ENCODE measurements at places on chromosomes 5 and 9.

GRCh38 chr5:32836176-32836575 is 125.1 kb downstream of the NPR3 start:
- no peak for DNase-seq

- peak; percentile 88 for DNase-seq
Observed at GRCh38 chr5:172795318-172795977, 24.5 kb upstream of the DUSP1 start.

DNA sequence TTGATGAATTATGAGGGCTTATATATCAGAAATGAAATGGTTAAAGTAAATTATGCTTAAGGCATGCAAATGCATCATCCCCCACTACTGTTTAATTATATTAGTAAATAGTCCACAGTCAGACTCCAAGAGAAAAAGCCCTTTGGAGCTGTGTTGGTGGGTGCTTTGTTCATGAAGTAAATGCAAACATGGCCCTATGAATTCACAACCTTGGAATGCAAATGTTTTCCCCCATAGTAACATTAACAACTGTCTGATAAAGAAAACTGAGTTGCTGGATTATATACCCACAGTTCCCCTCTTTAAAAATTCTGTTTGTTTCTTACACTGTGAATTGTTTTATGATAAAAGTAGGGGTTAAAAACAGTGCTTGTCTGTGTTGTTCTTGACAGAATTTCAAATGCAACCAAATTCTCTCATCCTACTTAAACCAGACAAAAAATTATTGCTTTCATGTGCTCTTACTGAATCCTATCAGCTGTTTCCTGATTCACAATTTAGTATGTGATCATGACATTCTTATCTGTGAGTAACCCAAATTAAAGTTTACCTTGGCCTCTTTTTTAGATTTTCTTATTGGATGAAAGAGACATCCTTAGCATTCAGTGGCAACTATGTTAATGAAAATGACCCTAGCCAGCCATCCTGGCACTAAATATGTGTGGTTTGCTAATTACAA is 48.5 kb upstream of the SNCAIP start:
- no peak for DNase-seq

GRCh38 chr9:20043035-20043434 is 254.2 kb upstream of the SLC24A2 start:
- DNase-seq, result no peak

DNA sequence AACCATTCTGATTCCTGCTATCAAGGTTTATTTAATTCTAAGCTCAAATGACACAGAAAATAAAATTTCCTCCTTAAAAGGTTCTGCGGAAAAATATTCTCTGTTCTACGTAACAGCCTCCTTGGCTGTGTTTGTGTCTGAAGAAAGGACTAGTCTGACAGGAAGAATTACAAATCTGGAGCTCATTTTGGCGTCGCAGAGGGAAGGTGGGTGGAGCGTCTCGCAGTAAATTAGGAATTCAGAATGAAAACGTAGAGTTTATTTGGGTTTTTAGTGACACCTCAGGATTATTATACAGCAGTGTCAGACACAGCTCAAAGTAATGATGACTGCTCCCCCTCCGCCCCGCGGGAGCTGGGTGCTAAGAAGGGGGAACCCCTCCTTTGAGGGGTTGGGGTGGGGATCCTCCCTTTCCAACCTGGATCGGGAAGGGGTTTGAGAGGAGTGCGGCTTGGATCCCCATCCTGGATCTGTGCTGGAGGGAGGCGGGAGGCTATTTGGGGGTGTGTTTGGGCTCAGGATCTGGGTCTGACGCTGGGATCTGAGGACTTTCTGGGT is 933 bp upstream of the TGFBR1 start:
- no peak for DNase-seq

GRCh38 chr9:127980060-127980705 is 606 bp downstream of the EEIG1 start:
- no peak for DNase-seq

GRCh38 chr9:101028346-101029314 is at the start of gene PLPPR1:
PLPPR1 (plus strand) TSS chr9:101028727.
- no peak for DNase-seq

DNA sequence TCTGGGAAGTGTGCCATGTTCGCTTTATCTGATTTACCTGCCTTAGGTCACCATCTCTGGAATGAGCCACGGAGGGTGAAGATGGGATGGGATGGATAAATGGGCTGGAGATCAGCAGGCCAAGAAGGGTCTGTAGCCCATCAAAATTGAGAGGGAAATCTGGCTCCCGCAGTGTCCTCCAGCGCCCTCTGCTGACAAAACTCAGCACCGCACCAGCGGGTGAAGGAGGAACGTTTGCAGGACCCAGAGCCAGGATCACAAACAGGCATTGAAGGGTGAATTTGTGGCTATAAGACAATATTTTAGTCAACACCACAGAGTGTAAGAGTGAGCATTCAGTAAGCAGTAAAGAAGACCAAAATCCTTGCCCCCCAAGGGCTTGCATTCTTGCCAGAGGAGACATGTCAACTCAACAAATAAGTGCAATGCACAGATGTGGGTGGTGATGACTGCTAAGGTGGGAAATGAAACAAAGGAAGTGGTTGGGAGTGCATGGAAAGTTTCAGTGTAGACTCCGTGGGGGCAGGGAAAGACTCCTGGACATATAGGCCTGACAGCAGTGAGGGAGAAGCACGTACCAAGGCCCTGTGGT is 124.4 kb downstream of the TENT4A start:
- DNase-seq, result no peak

DNA sequence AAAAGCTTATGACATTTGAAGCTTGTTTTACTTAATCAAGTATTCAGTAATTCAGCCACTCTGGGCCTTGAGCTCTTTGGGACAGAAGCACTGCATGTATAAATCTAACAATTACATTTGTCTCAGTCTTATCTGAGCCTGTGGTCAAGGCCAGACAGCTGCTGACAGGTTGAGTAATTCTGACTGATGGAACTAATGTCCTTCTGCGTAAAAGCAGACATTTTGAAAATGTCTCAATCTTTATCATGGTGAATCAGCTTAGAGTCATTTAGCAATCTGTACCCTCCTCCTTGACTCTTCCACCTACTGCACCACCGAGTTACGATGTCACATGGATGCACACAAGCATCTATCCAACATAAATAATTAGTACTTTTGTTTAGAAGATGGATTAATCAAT is 400.0 kb downstream of the ARRDC3 start:
- peak; percentile 82 for DNase-seq

- DNase-seq, result no peak
Observed at GRCh38 chr5:168921147-168921866, 342.1 kb upstream of the PANK3 start.

DNA sequence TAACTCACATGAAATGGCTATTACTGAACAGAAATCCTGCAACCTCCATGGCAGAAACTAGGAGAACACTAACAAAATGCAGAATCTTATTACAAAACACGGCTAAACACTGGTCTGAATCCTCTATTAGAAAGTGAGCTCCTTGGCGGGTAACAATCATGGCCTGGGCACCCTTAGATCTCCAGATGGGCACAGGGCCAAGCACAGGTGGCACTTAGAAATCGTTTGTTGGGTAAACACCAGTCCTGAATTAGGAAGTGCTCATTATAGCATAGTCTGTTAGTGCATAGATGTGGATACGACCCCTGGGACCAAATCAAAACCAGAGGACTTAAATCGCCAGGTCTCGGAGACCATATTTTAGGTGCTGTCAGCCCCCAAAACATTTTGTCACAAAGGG is 14.4 kb downstream of the VDAC1 start:
- no peak for DNase-seq

DNA sequence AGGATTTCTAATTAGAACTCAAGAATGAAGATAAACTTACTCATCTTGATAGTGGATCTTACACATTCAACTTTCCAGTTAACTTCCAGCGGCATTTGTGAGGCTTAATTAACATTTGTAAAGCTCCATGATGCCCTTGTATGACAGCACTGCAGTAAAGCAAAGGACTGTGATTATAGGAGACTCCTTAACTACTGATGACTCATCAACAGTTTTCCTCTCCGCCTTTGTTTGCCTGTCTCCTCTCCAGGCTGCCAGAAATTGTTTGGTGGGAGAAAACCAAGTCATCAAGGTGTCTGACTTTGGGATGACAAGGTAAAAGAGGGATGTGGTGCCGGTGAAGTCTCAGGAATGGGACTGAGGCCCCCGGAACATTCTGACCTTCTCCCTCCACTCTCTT is 20.4 kb upstream of the CYFIP2 start:
- no peak for DNase-seq

DNA sequence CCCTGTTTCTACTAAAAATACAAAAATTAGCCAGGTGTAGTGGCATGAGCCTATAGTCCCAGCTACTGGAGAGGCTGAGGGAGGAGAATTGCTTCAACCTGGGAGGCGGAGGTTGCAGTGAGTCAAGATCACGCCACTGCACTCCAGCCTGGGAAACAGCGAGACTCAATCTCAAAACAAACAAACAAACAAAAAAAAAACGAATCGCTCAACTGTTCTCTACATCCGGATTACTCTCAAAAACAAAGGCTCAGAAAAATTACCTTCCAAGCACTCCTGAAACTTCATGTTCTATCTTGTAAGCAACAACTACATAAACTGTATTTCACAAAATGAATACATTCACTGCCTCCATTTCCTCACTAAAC is 14.0 kb downstream of the UBAP2 start:
- DNase-seq, result no peak

GRCh38 chr5:125560476-125561225 is 814.2 kb upstream of the ZNF608 start:
- DNase-seq, result no peak

GRCh38 chr5:138989720-138990119 is 114.6 kb upstream of the LRRTM2 start:
- peak; percentile 80 for DNase-seq

DNA sequence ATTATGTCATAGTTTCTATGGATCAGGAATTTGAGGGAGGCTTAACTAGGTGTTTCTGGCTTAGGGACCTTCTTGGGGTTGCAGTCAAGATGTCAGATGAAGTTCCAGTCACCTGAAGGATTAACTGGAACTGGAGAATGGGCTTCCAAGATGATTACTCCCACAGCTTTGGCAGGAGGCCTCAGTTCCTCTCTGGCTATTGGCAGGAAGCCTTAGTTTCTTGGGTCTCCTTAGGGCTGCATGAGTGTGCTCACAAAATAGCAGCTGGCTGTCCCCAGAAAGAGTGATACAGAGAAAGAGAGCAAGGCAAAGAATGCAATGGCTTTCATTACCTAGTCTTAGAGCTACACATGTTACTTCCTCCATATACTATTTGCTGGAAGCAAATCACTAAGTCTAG is 138.1 kb upstream of the TLE4 start:
- DNase-seq, result peak; percentile 44

DNA sequence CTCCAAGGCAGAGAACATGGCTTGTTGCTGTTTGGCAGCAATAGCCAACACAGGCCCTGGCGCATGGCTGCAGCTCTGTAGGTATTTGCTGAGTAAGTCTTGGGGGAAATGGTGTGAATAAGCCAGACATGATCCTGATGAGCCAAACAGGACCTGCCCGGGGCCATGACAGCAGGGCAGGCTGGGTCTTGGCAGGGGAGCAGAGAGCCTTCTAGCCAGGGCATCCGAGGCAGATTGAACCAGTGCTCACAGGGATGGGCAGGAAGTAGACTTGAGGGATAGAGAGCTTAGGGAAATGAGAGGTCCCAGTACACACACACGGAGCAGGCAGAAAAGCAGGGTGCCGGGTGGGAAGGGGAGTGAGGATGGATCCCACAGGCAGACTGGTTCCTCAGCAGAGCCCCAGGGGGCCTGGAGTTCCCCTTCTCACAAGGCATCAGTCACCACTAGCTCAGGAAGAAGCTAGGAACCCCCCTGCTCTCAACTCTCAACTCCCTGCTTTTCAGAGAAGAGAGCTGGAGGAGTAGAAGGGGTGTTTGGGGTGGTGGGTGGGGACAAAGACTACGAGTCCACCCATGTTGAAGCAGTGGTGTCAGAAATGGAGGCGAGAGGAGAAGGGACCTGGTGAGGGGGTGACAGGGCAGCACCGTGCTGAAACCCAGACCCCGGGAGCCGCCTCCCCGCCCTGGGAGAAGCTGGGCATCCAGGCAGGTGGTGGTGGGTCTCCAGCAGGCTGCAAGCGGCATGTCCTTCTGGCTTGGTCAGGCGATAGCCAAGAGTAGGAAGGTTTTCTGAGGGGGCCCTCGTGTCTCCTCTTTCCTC is 111.1 kb downstream of the RGS3 start:
- no peak for DNase-seq

DNA sequence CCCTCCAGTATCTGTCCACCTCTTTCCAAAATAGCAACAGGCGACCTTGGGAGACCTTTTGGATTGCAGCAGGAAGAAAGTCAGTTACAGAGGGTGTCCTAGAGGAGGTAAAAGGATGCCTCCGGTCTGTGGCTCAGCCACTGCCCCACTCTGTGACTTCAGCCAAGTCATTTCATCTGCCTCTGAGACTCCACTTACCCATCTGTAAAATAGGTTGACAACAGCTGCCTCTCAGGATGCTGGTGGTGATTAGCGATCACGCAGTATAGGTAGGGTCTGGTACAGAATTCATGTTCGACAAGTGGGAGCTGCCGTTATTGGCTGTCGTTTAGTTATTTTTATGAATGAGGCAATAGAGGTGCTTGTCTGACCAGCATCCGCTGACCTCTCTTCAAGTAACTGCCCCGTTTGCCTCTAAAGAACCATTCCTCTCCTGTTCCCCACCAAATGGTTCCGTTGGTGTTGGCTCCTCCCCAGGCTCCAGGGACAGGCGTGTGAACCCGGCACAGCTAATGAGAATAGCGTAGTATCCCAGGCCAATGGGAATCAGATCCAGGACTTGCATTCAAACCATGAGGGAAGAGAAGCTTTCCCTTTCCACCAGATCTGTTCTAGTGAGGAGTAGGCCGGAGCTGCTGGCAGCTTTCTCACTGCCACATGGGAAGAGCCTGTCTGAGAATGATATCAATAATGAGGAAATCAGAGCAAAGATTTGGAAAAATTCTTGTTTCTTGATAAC is 64.1 kb downstream of the SMIM23 start:
- DNase-seq, result no peak

DNA sequence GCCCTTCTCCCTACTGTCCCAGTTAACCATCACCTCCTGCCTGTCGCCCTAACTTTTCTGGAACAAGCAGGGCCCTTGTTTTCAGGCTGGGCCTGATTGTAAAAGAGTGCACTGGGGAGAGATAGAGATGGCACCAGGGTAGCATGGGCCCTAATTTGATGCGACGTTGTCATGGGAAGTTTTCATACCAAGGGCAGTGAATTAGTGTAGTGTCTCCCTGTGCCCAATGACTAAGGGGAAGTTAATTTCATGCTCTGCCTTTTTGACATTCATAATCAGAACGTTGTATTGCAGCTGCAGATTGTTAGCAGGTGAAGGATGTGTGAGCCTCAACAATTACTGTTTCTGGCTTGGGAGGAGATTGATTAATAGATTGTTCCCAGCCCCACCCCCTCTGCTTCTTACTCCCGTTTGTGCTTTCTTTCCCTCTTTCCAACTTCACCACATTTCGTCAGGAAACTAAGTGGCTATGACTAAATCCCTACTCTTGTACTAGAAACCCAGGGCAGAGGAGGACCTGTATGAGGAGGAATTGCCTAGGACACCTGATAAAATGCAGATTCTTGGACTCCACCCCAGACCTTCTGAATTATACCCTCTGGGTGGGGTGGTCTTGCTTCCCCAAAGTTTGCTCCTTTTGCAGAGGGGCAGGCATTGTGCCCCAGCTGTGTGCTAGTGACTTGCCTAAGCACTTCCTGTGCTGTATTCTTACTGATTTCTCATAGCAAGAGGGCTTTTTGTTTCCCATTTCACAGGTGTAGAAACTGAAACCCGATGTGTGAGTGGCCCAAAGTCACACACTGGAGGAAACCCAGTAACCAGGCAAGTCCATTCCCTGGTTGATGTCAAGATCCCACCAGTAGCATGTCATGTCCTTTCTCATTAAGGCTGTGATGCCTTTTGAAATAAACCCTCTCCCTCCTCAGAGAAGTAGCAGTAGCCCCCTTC is 56.3 kb downstream of the DAB2IP start:
- DNase-seq, result no peak

Measured in myocyte (in vitro differentiated cells).